AG04450 (cell line): ENCODE measurements at places on chromosomes 16 and 17.

DNA sequence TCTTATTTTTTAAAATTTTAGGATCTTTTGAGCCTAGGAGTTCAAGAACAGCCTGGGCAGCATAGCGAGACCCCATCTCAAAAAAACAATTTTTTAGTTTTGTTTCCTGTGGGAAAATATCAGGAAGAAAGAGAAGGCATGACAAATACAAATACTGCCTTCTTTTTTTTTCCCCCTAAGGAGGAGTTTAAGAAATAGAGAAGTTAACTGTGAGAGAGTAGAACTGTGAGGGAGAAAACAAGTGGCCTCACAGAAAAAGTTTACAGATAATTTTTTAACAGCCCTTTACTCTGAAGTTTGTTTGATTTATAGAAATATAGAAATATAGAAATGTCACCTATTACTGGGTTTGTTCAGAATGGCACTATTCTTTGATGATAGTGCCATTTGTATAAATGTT, 21.1 kb downstream of the TTYH2 start:
- DNase-seq: no peak

DNA sequence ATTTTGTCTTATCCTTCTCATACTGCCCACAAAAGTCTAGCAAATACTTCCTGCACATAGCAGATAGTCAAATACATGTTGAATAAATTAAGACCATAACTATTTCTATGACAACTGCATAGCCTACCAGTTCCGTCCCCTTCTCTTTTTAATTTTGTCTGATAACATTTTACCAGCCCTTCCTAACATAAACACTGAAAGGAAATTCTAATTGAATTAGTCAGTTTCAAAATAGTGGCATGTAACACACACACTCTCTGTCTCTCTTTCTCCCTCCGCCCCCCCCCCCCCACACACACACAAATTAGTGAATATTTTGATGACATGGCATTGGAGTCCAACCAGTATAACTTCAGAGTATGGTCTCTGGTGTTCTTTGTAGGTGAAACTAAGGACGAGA, 41.8 kb downstream of the TNRC6C start:
- DNase-seq: no peak

DNA sequence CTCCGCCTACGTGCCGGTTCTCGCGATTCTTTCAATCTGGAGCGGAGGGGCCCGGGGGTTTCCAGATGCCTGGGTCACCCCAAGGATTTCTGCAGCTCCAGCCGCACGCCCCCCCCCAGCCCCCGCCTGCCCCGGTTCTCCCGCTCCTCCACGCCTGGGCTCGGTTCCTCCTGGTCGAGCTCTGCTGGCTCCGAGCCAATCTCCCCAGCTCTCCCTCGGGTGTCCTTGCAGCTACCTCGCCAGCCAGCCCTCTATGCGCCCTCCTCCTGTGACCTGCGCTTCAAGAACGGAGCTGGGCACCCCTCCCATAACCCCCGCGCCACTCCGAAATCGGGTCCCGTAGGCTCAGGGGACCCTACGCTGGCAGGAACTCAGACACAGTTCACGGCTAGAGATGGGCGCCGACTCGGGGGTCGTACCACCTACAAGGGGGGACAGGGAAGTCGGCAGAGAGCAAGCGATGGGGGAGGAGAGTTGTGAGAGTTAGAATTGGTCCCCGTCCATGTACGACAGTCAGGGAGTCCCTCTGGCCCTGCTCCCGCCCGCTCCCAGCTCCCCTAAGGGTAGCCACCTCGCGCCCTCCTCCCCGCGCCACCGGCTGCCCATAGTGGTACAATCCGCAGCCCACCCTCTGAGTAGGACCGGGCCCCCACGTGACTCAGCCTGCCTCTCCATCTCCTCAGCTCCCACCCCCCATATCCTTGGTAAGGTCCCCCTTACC, 961 bp downstream of the FGF11 start:
- DNase-seq: no peak

DNA sequence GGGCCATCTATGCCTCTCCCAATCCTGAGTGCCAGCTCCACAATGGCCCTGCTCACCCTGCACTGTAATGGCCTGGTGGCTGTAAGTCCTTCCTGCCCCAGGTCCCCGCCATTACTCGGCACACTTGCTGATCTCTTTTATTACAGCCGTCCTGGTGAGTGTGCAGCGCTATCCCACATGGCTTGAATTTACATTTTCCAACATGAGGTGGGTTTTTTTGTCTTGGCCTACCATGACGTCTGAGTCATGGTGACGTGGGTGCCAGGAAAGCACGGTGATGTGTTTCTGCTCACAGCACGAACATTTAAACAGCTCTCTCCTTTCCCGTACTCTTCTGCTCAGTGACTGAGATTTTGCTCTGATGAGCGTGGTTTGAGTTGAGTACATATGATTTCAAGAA, 55.2 kb upstream of the FOXF1 start:
- DNase-seq: peak; percentile 96

GRCh38 chr16:35744084-35744483, 2284.7 kb downstream of the TP53TG3F start:
- DNase-seq: no peak
